ENCODE measurements at places on chromosomes 16 and 17. TPM values are rescaled to one million over a fixed set of nuclear protein-coding genes. Genes with fewer than 3 reads are reported as not detected.
A peak's percentile ranks its signal among the peaks of the same experiment; 100 is the strongest.

GRCh38 chr16:80063713-80064069, 463.2 kb upstream of the MAF start:
- no peak overlapping the region for H3K27ac ChIP-seq
- no peaks in the 10 kb centered on the region for H3K36me3 ChIP-seq
- H3K27me3 ChIP-seq, result no peaks in the 10 kb centered on the region
- no peaks in the 10 kb centered on the region for H3K4me1 ChIP-seq

GRCh38 chr16:66190411-66190810, 176.1 kb upstream of the CDH5 start:
- H3K27ac ChIP-seq, result no peak overlapping the region
- no peaks in the 10 kb centered on the region for H3K4me1 ChIP-seq
- no peaks in the 10 kb centered on the region for H3K36me3 ChIP-seq
- H3K27me3 ChIP-seq, result no peaks in the 10 kb centered on the region
- DNase-seq, result no peak

- no peak overlapping the region for H3K27ac ChIP-seq
- no peak for DNase-seq
- peaks cover 8% of the 10 kb centered on the region for H3K4me1 ChIP-seq
Measured at GRCh38 chr17:39551879-39552278, 55.8 kb downstream of the NEUROD2 start.

DNA sequence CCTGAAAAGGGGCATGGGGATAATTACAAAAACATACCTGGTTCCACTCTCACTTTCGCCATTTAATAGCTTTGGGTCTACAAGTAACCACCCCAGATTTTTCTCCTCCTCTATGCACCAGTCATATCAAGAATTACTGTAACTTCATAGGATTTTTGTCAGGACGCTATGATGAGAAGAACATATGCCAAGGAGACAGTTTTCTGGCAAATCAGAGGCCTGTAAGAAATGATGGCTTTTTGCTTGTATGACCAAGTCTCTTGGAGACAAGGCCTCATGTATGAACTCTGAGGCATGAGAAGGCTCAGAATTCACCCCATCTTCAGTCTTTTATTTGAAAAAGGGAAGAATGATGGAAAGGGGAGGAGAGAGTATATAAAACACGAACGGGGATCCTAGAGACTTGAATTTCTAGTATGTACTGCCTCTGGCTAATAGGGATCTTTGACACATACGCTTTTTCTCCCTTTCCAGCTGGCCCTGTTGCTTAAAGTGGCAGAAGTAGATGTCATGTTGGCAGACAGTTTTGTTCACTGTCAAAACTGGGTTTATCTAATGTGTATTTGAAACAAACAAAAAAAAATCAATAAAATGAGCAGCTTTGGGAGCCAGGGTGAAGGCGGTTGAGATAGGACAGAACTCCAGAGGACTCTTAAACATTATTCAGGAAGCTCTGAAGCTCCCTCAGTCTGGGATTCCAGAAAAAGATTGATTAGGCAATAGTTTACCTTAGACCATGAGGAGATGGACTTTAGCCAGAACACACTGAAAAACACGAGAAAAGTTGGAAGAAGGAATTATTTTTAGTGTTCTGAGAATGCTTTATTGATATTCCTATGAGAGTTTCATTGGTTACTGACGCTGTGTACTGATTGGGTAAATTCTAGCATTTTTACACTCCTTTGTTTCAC, 656.6 kb downstream of the WWOX start:
- no peak for DNase-seq
- no peaks in the 10 kb centered on the region for H3K27me3 ChIP-seq
- no peak overlapping the region for H3K27ac ChIP-seq

DNA sequence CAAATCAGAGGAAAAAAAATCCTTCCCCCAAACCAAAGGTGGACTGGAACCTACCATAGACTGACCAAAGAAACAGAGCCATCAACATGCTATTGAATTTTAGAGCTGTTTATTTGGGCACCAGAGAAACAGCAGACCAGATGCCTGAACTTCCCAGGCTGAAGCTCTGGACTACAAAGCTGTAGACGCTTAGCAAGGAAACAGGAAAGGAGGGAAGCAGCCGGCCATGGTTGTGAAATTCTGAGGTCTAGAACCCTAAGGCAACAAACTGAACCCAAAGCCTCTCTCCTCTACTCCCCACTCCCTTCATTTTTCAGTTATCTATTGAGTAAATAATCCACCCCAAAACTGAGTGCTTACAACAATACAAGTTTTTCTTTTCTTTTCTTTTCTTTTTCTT, 45.4 kb upstream of the MEIOC start:
- peaks cover 6% of the 10 kb centered on the region for H3K27me3 ChIP-seq
- no peaks in the 10 kb centered on the region for H3K4me1 ChIP-seq
- H3K27ac ChIP-seq, result no peak overlapping the region
- no peaks in the 10 kb centered on the region for H3K36me3 ChIP-seq

DNA sequence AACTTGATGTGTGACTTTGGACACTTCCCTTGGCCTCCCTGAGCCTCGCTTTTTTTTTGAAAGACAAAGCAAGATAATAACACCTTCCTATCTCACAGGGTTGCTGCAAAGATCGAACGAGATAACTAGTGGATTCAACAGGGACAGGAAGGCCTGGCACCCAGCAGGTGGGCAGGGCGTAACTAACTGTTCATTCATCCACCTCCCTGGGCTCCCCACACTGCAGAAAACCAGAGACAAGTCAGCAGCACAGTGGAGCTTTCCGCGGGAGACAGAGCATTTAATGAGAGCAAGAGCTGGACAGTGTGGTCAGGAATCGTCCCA, 28.7 kb downstream of the SLC13A5 start:
- H3K27ac ChIP-seq, result no peak overlapping the region
- no peak for DNase-seq
- no peak overlapping the region for H3K4me3 ChIP-seq
- no peaks in the 10 kb centered on the region for H3K36me3 ChIP-seq
- H3K27me3 ChIP-seq, result peaks cover 32% of the 10 kb centered on the region

GRCh38 chr16:88649924-88650748, 717 bp downstream of the CYBA start:
- no peaks in the 10 kb centered on the region for H3K27me3 ChIP-seq
- peaks cover 22% of the 10 kb centered on the region for H3K36me3 ChIP-seq
- peak overlapping the region; percentile 41 for H3K27ac ChIP-seq
- peak overlapping the region; percentile 72 for H3K4me3 ChIP-seq
- no peak for DNase-seq
- H3K4me1 ChIP-seq, result peaks cover 11% of the 10 kb centered on the region

DNA sequence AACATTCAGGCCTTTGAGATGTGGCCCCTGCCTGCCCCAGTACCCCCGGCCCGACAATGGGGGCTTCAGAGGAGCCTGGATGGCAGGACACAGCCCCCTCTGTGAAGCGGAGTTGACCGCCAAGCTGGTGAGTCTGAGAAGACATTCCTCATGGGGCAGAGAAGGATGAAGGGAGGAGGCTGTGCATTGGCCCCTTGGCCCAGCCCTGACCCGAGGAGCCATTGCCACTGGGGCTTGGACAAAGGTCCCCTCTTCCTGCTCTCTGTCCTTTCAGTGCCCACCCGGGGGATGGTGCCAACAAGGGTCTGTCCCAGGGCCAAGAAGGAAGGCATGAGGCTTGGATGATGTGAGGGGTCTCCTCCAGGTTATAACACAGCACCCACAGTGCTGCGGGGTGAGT, 30.9 kb upstream of the PHB1 start:
- H3K27me3 ChIP-seq, result no peaks in the 10 kb centered on the region
- H3K4me1 ChIP-seq, result no peaks in the 10 kb centered on the region

- no peak overlapping the region for H3K27ac ChIP-seq
- DNase-seq, result peak; percentile 75
- H3K27me3 ChIP-seq, result no peaks in the 10 kb centered on the region
- no peaks in the 10 kb centered on the region for H3K36me3 ChIP-seq
- H3K4me1 ChIP-seq, result peaks cover 5% of the 10 kb centered on the region
Measured at GRCh38 chr17:49223517-49224197, 6.9 kb downstream of the PHOSPHO1 start.

GRCh38 chr17:39937447-39937846, 9.9 kb downstream of the LRRC3C start:
- no peaks in the 10 kb centered on the region for H3K36me3 ChIP-seq
- no peak for DNase-seq
- H3K27me3 ChIP-seq, result no peaks in the 10 kb centered on the region

DNA sequence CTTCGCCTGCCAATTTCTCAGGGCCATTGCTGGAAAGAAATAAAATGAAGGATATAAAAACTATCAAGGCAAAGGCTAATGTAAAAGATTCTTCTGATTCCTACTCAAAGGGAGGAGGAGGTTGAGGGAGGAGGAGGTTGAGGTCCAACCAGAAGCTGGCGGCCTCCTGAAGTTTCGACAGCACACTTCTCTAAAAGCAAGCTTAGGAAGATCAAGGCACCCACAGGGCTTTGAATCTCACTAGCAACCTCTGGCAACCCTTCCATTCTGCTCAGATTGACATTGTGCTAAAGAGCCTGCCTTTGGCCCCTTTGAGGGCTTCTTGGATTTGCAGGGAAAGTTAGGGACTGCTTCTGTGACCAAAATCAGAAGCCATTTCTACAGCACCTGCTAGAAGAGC, 81.5 kb upstream of the TNRC6C start:
- H3K27me3 ChIP-seq, result no peaks in the 10 kb centered on the region
- no peak for DNase-seq
- H3K36me3 ChIP-seq, result no peaks in the 10 kb centered on the region
- H3K27ac ChIP-seq, result no peak overlapping the region

DNA sequence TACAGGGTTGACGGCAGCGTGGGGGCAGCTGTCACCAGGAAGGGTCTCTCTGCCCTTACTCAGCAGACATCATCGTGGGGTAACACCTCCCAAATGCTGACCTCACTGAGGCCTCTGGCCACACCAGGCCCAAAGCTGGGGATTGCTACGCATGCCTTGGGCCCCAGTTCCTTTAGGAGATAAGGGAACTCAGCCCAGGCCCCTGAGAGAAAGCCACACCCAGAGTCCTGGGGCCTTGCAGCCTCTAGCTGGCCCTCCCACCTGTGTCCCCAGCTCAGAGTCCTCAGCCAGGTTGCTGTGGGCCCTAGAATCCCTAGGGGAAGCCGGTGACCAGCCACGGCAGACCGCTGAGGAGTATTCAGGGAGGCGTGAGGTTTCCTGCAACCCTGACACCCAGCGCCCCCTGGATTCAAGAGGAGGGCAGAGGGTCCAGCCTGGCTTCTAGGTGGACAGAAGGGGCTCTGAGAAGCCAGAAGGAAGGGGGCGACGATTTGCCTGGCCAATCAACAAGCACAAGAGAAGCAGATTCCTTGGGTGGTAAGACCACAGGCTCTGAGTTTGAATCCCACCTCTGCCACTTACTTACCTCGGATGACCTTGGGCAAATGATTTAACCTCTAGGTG, 10.3 kb upstream of the GINS2 start:
- DNase-seq, result no peak
- H3K27me3 ChIP-seq, result no peaks in the 10 kb centered on the region
- no peak overlapping the region for H3K4me3 ChIP-seq
- H3K36me3 ChIP-seq, result no peaks in the 10 kb centered on the region

- no peak overlapping the region for H3K27ac ChIP-seq
- no peak overlapping the region for H3K4me3 ChIP-seq
- no peaks in the 10 kb centered on the region for H3K4me1 ChIP-seq
- no peak for DNase-seq
Measured at GRCh38 chr16:84032458-84033178, 10.0 kb downstream of the SLC38A8 start.

GRCh38 chr16:23060458-23061320, 88.6 kb downstream of the USP31 start:
- H3K4me3 ChIP-seq, result no peak overlapping the region
- H3K27ac ChIP-seq, result no peak overlapping the region
- no peaks in the 10 kb centered on the region for H3K36me3 ChIP-seq
- no peaks in the 10 kb centered on the region for H3K4me1 ChIP-seq
- DNase-seq, result peak; percentile 62

DNA sequence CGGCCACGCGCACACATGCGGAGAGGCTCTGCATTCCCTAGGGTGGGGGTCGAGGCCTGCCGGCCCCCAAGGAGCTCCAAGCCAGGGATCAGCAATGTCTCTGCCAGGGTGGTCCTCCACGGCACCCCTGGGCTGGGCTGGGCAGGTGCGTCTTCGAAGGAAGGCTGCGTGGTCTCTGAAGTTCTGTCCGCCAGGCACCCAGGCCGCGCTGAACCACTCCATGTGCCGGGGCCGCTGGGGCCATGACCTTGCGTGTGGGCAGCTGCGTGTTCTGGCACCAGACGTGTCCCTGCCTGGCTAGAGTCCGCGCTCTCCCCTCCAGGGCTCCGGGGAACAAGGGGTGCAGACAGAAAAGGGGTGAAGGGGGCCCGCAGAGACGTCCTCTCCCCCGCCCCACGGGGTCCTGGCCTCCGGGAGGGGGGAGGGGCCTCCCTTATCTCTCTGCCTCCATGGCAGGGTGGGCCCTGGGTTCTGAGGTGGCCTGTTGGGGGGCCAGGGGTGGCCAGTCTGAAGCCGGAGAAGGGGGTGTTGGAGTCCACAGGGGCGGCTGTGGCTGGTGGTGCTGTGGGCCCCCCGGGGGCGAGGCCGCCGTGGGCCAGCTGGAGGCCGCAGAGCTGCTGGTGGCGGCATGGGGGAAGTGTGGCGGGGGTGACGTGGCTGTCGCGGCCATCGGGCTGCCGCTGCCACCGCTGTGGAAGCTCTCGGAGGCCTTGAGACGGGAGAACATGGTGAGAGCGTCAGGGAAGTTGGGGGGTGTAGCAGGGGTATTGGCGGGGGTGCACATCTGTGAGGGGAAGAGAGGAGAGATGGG, 5.3 kb downstream of the UBALD1 start:
- no peak for DNase-seq
- no peak overlapping the region for H3K4me3 ChIP-seq
- no peaks in the 10 kb centered on the region for H3K27me3 ChIP-seq
- H3K4me1 ChIP-seq, result peaks cover 25% of the 10 kb centered on the region

- no peak overlapping the region for H3K4me3 ChIP-seq
- peak overlapping the region; percentile 98 for H3K27ac ChIP-seq
- no peak for DNase-seq
- no peaks in the 10 kb centered on the region for H3K27me3 ChIP-seq
- peaks cover 49% of the 10 kb centered on the region for H3K4me1 ChIP-seq
Measured at GRCh38 chr17:21131137-21131536, 4.4 kb downstream of the DHRS7B start.

DNA sequence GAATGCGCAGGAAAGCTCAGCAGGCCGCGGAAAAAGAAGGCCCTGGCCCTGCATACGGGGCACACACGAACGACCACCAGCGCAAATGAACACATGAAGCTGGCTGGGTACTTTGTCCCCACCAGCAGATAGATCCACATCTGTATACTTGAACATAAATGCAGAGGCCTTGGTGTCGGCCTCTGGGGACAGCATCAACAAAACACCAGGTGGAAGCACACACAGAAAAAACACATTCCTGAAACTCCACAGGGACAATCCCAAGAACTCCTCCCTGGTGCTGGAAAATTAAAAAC, 606 bp upstream of the ZBTB4 start:
- DNase-seq, result no peak
- H3K36me3 ChIP-seq, result no peaks in the 10 kb centered on the region
- H3K27ac ChIP-seq, result peak overlapping the region; percentile 99
- H3K27me3 ChIP-seq, result no peaks in the 10 kb centered on the region

The ZNF287 gene
- polyA plus RNA-seq, result 1.5 TPM

The MT1M gene
- polyA plus RNA-seq, result 569 TPM

The NR1D1 gene
- polyA plus RNA-seq, result 24.4 TPM

The WWOX gene
- polyA plus RNA-seq, result 3.1 TPM

The GLTPD2 gene
- polyA plus RNA-seq, result not detected

The C17orf113 gene
- polyA plus RNA-seq, result 0.12 TPM

The NAGPA gene
- 12.3 TPM for polyA plus RNA-seq

The C16orf74 gene
- 3.8 TPM for polyA plus RNA-seq

The CTF1 gene
- polyA plus RNA-seq, result 4.9 TPM

The GPR179 gene
- 0.70 TPM for polyA plus RNA-seq

The SOST gene
- not detected for polyA plus RNA-seq

The TMEM204 gene
- polyA plus RNA-seq, result 12.0 TPM

The MMP25 gene
- 1.2 TPM for polyA plus RNA-seq

The CACNA1G gene
- polyA plus RNA-seq, result 0.04 TPM

The CDH11 gene
- 0.71 TPM for polyA plus RNA-seq

The TUBB3 gene
- polyA plus RNA-seq, result 0.47 TPM
